ENCODE measurements at places on chromosomes 12 and 14.

GRCh38 chr12:74449872-74450271 is 87.8 kb upstream of the ATXN7L3B start:
- no peak for DNase-seq

GRCh38 chr12:27973487-27973890 is 956 bp upstream of the PTHLH start:
- no peak for DNase-seq

- DNase-seq = no peak
Observed at GRCh38 chr14:99321955-99322730, 50.1 kb upstream of the BCL11B start.

- no peak for DNase-seq
Observed at GRCh38 chr12:62722971-62723680, 211.8 kb downstream of the PPM1H start.

- no peak for DNase-seq
Observed at GRCh38 chr12:42056130-42056529, 88.5 kb downstream of the GXYLT1 start.

DNA sequence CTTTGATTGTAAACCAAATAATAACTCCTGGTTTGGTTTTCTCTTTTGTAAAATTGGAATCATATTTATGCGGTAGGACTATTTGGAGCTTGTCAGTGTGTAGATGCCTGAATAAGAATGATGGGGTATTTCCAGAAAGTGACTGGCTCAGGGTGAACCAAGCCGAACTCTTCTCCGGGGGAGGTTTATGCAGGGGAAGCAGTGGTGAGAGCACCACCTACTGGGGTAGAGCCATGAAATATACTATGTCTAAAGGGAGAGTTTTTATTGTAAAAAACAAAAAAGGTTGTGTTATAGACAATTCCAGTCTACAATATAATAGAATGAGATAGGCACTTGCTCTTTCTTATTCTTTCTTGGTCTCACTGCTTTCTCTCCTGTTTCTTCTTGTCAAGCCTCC is 222.9 kb upstream of the SLC16A7 start:
- peak; percentile 69 for DNase-seq

- DNase-seq = peak; percentile 86
Observed at GRCh38 chr12:49336645-49337584, at the start of gene C1QL4. TSS of gene C1QL4 (minus strand) at chr12:49337188. CDS start at chr12:49336477, 711 bp downstream.

DNA sequence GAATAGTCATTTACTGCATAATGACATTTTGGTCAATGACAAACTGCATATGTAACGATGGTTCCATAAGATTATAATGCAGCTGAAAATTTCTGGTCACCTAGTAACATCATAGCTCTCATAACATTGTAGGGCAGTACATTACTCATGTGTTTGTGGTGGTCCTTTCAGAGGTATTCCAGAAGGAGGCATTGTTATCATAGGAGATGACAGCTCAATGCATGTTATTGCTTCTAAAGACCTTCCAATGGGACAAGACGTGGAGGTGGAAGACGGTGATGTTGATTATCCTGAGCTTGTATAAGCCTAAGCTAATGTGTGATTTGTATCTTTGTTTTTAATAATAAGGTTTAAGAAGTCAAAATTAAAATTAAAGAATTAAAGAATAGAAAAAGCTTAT is 43.8 kb upstream of the TSPAN11 start:
- peak; percentile 22 for DNase-seq

DNA sequence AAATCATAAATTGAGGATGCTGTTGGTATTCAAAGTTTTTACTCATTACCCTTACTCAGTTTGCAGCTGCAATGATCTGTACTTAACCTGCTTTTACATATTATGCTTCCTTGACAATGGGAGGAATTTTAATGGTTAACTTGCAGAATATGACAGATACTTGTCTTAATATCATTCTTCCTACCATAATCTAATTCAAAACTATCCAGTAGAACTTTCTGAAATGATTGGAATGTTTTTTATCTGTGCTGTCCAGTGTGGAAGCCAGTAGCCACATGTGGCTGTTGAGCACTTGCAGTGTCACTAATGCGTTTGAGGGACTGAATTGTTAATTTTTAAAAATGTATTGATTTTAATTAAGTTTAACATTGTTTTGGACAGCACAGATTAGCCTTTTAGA is 23.5 kb downstream of the FGFR1OP2 start:
- no peak for DNase-seq

DNA sequence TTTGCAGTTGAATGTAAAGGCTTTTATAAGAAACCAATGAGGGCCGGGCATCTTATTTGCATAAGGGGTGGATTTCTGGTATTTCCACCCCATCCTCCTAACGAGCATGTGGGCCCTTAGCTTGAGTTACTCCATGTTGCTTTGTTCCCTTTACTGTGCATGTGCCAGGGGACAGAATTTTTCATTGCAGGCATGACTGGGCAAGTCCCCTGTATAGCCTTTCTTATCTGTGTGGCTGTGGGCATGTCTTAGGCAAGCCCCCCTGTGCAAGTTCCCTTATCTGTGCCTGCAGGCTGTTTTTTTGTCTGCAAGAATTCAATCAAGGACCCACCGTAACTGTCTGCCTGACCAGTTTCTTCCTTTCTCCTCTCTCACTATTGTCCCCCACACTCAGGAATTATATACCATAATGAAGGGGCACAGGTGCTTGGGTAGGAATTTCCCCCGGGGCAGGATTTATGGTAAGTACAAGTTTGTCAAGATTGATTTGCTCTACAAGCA is 152.2 kb upstream of the CNOT2 start:
- DNase-seq = no peak

DNA sequence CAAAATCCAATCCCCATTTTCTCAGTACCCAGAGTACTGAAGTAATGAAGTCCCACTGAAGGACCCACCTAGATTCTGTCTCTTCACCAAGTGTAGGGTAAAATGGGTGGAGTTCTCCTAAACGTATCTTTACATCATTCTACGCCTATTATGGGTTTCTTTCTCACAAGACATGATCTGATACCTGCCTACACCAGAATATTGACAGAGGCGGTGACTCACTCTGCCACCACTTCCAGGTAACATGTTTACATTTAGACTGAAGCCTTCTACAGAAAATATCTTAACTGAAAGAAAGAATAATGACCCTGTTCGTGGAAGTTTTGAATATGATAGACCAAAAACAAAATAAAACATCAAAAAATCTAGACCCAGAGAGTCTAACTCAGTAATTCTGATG is 89.8 kb downstream of the BTG1 start:
- DNase-seq = no peak

DNA sequence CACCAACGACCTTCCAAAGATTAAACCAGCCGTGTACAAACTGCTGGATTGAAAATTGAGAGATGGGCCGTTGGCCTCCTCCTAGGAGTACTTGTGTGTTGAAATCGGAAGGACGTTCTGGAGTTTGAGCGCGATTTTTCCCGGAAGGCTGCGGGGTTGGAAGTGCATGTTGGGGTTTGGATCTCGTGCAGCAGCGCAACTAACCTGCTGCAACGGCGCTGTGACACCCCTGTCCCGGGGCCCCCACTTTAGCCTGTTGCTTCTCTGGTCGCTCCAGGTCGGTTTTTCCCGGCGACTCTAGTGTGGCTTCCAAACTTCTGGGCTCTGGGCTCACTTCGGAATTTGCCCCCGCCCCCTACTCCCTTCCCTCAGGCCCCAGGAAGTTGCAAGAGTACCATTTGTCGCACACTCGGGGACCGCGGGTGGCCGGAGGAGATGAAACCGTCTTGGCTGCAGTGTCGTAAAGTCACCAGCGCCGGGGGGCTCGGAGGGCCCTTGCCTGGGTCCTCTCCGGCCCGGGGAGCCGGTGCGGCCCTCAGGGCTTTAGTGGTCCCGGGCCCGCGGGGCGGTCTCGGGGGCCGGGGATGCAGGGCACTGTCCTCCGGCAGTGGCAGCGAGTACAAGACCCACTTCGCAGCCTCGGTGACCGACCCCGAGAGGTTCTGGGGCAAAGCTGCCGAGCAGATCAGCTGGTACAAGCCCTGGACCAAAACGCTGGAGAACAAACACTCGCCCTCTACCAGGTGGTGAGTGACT is at the start of gene ACSS3:
TSS of gene ACSS3 (plus strand) at position 394 of the 756 bp plus-strand sequence. CDS start at position 436, 42 bp downstream.
- peak; percentile 80 for DNase-seq

- no peak for DNase-seq
Observed at GRCh38 chr12:93877446-93877845, 200.3 kb downstream of the CRADD start.

DNA sequence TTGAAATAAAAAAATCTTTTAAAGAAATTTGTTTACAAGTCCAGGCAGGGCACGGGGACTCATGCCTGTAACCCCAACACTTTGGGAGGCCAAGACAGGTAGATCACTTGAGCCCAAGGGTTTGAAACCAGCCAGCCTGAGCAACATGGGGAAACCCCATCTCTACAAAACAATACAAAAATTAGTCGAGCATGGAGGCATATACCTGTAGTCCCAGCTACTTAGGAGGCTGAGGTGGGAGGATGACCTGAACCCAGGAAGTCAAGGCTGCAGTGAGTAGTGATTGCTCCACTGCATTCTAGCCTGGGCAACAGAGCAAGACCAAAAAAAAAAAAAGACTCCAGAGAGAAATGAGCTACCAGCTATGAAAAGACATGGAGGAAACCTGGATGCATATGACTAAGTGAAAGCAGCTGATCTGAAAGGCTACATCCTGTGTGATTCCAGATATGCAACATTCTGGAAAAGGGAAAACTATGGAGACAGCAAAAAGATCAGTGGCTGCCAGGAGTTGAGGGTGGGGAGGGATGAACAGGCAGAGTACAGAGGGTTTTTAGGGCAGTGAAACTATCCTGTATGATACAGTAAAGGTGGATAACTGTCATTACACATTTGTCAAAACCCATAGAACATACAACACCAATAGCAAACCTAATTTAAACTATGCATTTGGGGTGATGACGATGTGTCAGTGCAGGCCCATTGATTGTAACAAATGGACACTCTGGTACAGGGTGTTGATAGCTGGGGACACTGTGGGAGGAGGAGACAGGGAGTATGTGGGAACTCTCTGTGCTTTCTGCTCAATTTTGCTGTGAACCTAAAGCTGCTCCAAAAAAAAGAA is 59.9 kb downstream of the PRKAB1 start:
- no peak for DNase-seq

- no peak for DNase-seq
Observed at GRCh38 chr12:106193394-106194215, 54.2 kb downstream of the CKAP4 start.

DNA sequence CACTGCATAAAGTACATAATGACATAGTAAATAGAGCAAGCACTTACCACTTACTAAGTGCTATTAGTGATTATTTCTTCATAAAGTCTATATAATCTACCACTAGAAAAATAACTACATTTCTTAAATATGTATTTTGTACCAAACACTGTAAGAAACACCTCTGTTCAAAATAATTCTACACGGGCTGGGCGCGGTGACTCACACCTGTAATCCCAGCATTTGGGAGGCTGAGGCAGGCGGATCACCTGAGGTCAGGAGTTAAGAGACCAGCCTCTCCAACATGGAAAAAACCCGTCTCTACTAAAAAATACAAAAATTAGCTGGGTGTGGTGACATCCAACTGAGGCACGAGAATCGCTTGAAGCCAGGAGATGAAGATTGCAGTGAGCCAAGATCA is 38.9 kb downstream of the ATG2B start:
- no peak for DNase-seq

- no peak for DNase-seq
Observed at GRCh38 chr12:102522768-102523167, 42.4 kb upstream of the IGF1 start.

DNA sequence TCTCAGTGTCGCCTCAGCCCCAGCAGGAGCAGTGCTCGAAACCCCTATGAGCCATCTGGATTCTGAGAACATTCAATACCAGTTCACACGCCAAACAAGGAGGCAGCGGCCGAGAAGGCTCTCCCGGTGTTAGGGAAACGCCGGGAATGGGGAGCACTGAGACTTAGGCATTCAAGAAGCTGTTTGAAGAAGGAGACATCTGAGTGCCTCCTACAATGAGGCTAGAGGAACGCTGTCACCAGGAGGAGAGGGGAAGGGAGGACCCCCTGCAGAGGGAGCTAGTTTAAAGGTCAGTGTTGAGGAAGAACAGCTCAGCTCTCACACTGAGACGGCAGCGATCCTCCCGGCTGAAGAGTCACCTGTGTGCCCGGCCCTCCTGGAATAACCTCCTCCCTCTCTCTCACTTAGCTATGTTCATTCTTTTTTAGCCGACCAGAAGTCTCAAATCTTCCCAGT is 69.9 kb downstream of the SERPINA3 start:
- no peak for DNase-seq

GRCh38 chr12:102618197-102618877 is 138.0 kb upstream of the IGF1 start:
- DNase-seq = no peak

DNA sequence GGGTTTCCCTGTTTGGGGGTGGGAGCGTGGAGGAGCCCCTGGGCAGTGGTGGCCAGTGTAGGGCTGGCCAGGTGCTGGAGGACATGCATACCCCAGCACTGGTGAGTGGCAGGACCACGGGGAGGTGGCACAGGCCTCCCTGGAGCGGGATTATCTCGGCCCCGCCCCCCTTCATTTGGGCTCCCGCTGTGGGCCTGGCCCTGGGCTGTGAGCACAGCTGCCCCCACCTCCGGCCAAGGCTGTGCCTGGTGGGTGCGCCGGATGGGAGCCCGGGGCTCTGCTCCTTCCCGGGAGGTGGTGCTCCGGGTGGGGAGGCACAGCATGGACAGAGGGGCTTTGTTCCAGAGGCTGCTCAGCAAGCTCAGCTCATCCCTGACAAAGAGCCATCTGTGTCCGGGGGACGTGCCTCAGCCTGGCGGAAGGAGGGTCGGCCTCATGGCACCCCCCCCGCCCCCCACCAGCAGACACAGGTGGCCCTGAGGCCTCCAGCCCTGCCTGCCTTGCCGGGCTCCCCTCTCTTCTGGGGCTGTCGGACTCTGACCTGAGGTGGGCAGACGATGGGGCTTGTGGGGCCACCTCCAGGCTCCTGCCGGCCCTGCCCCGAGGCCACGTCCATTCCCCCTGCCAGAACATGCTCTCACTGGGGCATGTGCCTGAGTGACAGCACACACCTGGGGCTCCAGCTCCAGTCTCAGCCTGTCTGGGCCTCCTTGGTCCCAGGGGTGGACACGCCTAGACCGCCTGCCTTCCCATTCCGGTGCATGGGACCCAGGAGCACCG is 8.4 kb downstream of the TEDC1 start:
- no peak for DNase-seq

DNA sequence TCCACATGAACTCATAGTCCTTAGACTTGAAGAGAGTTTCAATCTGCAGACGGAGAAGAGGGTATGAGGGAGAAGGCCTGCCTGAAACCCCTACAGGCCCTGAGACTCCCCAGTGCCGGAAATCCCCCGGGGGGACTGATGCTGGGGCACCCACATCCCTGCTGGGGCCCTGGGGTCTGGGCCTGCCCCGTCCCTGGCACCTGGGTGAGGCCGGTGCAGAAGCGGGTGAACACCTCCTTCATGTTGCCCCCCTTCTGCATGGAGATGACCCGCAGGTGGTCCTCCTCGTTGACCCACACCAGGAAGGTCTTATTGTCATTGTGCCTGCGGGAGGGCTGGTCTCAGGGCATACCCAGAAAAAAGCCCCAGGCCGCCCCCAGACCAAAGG is 2.4 kb downstream of the CKB start:
- DNase-seq = no peak
